CD4-positive, alpha-beta T cell treated with Interleukin-2 at 100 ng/mL for 4 hours (primary cell): ENCODE measurements at places on chromosomes 2 and 18.
A peak's percentile ranks its signal among the peaks of the same experiment; 100 is the strongest.

GRCh38 chr2:89842180-89842908, 1150.9 kb downstream of the RPIA start:
- DNase-seq: no peak

DNA sequence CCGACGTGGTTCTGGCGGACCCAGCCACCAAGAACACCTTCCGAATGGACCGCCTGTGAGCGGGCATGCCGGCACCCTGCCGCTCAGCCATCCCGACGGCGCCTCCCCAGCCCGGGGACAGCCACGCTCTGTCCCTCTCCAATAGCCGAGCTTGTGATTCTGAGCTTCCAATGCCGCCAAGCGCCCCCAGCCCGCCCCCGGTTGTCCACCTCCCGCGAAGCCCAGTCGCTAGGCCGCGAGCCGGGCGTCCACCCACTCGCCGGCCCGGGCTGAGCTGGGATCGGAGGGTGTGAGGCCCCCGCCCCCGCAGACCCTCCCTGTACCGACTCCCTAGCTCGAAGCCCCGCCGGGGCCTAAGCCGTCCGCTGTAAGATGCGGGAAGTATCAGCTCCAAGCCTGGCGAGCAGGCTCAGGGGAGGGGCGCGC, 1195.1 kb upstream of the CHAC2 start:
- no peak for DNase-seq

- peak; percentile 49 for DNase-seq
These were observed at the start of gene BARD1 for GRCh38 chr2:214808981-214809750. Gene BARD1, minus strand, starts transcription at chr2:214809683. Its CDS starts 114 bp downstream, at chr2:214809569.

GRCh38 chr2:38294597-38294996, 82.5 kb downstream of the ATL2 start:
- no peak for DNase-seq
